ENCODE measurements at places on chromosomes 7 and 10.

DNA sequence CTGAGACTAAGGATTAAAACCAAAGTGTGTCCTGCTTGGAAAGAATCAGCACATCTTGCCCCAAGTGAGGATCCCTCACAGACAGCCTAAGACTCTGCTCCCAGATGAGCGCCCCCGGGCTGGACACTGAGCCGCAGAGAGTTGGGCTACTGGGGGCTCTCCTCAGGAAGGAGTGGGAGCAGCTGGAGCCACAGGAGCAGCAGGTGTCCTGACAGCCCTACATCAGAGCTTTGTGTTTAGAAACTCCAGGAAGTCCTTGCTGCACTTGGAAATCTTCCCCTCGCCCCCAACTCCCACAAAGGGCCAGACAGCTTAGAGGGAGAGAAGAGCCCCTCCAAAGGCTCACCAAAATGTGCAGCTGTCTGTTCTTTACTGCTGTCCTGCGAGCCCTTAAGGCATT is 172.2 kb downstream of the HERPUD2 start:
- no peak for DNase-seq

DNA sequence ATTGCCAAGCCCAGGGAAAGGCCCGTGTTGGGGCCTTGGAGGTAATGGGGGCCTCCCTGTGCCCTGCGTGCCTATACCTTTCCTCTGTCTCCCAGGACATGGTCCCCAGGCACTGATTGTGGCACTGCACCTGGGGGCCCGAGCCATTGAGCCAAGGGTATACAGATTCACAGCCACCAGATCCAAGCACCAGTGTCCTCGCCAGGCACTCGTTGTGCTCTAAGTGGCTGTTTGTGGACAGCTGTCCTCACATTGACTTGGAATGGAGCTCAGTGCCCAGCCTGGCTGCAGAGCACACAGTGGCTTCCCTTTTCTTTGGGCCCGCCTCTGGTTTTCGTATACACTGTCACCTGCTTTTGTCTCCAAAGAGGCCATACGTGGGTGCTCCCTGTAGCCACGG is 72.0 kb upstream of the BTBD16 start:
- DNase-seq = no peak

DNA sequence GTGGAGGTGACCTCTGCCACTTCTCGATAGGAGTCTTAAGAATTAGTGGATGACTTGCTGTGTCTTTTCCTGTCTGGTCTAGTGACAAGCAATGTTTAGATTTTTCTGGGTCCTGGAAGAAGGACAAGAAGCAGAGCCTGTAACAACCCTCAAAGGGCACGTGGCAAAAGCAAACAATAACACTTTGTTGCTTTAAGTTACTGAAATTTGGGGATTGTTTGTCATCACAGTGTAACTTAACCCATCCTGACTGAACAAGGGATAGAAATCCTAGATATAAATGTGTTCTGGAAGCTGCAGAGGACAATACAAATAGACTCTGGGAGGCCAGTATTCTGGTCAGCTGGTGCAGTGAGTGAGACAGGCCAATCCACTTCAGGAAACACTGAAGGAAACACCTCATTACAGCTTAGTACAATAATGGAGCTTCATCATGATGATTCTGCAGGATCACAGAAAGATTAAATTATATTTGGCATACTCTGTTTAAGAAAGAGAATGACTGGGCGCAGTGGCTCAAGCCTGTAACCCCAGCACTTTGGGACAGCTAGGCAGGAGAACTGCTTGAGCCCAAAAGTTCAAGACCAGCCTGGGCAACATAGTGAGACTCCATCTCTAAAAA is 23.3 kb downstream of the ENKUR start:
- no peak for DNase-seq

GRCh38 chr10:69093933-69094332 is 6.0 kb downstream of the SRGN start:
- no peak for DNase-seq

- no peak for DNase-seq
Measured at GRCh38 chr7:70797109-70797514, 334.8 kb upstream of the GALNT17 start.

DNA sequence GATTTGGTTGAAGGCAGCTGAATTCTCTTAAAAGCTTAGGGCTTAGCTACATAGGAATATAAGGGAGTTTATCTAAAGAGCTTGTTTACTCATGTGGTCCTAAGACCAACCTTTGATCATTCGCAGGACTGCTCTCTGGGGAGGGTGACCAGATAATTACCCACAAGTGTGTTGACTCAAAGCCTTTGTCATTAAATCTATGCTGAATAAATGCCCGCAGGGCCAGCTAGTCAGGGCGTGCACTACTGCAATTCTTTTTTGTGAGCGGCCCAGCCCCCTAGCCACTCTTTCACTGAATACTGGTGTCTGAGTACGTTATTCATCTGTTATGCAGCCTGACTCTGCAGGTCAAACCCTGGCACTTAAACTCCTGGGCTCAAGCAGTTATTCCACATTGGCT is 69.6 kb downstream of the AKAP9 start:
- DNase-seq = no peak

DNA sequence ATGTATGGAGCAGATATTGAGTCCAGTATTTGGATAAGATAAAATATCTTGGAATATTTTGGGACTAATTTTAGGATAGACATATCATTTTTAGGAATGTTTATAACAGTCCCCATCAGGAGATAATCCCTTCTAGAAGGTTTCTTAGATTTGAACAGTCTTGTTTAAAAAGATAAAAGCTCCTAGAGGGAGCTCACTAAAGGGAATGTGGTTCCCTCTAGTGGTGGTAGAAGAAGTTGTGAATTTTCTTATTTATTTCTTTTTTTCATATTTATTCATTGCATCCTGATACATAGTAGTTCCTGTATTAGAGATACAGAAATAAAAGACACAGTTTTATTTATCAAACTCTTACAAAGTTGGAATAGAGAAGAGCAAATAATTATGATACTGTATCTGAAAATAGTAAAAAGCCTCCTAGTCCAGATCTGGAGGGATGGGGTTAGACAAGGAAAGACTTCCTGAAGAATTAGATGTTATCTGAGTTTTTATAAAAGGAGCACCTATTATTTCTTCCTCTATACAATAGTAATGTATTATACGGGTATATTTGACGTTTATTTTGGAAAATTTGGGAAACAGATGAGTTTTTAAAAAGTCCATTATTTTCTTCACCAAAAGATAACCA is 24.5 kb upstream of the KLF14 start:
- peak; percentile 50 for DNase-seq

DNA sequence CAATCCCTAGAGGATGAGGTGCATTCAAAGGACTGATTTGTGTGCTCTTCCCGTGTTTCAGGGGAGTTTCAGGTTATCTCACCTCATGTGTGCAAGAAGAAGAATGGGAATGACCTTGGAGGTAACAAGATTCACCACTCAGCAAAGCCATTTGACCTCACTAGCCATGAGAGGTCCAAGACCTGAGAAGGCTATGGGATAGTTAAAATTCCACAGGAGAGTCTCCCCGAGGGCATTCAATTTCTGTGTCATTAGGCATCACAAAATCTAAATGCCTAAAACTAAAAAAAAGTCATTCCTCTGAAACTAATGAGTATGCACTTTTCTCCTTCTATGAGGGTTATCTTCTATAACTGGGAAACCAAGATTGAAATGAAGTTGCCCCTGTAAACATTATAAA is 433.4 kb downstream of the KCNMA1 start:
- DNase-seq = no peak

DNA sequence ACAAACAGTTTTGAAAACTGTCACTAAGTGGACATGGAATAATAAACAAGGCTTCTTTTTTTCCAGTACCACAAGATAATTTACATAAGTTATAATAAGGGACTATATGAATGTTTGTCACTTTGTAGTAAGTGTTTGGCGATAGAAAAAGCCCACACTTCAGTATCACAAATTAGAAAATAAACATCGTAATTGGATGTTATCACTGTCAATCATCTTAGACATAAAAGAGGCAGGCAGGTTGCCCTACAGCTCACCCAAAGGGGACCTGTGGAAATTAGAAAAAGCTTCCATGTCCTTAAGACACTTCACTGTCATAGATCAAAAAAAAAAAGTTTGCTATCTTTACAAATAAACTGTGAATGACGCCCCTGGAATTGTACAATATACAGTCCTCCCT is 3.6 kb upstream of the NOC3L start:
- no peak for DNase-seq
